ENCODE measurements at places on chromosomes 6 and 20. TPM values are rescaled to one million over a fixed set of nuclear protein-coding genes. Genes with fewer than 3 reads are reported as not detected.
A peak's percentile ranks its signal among the peaks of the same experiment; 100 is the strongest.

Gene WFDC5
- polyA plus RNA-seq = not detected

Gene NKX2-2
- 0.12 TPM for polyA plus RNA-seq

Gene PLCB4
- 12.8 TPM for polyA plus RNA-seq

Gene TRAPPC3L
- 0.31 TPM for polyA plus RNA-seq

DNA sequence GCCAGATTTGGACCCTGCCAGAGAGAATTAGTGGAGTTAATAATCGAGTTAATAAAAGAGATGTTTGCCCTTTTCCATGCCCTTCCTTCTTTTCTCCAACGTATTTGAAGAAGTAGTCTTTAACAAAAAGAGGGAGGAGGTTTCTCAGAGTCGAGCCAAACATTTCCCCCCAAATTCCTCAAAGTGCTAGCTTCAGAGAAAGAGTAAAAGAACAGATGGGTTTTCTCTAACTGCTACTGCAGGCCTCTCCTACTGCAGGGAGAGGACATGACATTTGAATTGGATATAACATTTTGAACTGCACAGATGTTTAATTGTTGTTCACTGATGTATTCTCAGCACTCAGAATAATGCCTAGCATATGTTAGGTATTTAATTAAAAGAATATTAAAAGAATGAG is 25.5 kb downstream of the RWDD2A start:
- DNase-seq = no peak

- DNase-seq = peak; percentile 69
Observed at GRCh38 chr6:119110601-119111548, 32.4 kb upstream of the FAM184A start.

GRCh38 chr20:38156888-38157634 is 8.0 kb downstream of the TGM2 start:
- DNase-seq = no peak

DNA sequence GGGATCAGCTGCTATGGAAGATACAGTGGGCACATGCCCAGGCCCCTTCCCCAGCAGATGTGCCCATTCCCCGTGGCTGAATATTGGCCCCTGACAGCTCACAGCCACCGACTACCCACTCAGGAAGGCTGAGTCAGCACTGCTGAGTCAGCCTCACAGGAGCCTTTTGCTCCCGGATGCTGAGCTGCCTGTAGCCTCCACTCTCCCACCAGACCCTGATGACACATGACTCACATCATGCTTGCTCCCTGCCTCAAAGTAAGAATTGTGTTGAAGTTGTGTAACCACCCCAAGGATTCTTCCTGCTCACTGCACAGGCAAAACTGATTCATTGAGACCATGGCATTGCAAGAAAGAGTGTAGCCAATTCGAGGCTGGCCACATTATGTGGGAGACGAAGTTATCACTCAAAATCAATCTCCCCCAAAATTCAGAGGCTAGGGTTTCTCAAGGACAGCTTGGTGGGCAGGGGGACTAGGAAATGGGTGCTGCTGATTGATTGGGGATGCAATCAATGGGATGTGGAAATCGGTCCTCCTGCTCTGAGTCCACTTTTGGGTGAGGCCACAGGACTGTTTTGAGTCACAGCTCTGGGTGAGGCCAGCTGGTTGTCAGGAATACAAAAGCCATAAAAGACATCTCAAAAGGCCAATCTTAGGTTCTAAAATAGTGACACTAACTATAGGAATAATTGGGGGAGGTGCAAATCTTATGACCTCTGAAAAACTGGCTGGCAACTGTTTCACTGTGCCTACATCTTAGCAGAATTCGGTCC is 556.6 kb upstream of the CDH4 start:
- no peak for DNase-seq

GRCh38 chr6:47235964-47236760 is 73.5 kb downstream of the TNFRSF21 start:
- no peak for DNase-seq

- DNase-seq = no peak
Observed at GRCh38 chr20:24658920-24659660, 189.7 kb downstream of the SYNDIG1 start.

Data from right lung (tissue), 10 donors.